ENCODE measurements at places on chromosomes 3 and 15.

DNA sequence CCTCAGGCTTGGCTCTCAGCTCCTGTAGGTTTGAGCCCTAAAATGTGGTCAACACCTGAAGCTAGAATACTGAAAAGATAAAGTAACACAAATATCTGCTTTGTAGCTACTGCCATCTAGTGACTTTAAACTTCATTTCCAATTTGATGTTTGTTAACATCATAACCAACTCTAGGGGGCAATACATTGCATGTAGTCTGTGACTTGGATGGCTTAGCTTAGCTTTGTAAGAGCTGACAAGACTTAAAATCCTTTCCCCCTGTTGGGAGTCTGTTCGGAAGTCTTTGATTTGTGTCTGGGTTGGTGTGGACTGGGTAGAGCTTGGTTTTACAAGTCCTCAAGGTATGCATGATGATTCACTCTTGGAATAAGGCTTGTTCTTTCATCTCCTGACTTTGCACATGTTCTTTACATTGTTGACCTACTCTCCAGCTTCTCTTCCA is 51.7 kb downstream of the SCN11A start:
- peak; percentile 18 for DNase-seq

- no peak for DNase-seq
Measured at GRCh38 chr3:15750143-15750542, 47.6 kb downstream of the ANKRD28 start.

DNA sequence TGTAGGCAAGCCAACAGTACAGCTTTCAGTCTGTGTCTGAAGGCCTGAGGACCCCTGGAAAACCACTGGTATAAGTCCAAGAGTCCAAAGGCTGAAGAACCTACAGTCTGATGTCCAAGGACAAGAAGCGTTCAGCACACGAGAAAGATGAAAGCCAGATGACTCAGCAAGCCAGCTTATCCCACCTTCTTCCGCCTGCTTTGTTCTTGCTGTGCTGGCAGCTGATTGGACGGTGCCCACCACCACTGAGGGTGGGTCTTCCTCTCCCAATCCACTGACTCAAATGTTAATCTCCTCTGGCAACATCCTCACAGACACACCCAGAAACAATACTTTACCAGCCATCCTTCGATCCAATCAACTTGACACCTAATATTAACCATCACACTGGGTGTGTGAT is 59.0 kb upstream of the PDZRN3 start:
- DNase-seq, result no peak

DNA sequence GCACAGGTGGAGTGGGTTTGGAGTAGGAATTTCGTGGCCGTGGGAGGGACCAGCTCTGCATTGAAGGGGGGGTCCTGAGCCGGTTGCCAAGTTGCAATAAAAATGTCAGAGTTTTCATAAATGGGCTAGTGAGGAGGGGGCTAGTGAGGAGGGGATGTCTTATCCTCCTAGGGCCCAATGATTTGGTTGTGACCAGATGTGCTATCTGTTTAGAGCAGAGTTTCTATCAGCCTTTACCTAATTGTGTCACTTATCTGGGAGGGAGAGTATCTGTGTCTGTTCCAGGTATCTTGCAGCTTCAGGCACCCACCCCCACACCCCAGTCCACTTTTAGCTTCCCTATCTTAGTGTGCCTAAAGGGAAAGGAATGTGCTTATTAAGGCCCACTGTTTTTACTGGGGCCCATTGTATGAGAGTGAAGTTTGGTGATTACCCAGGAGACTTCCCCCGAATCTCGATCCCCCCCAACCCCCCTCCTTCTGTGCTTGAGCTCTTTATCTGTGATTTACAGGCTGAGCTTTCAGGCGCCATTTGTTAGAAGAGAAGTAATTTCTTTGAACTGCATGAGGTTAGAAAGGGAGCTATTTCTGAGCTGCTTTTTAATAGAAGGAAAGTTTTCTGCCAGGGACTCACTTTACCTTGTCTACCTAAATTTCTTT is 42.6 kb downstream of the PPCDC start:
- no peak for DNase-seq

DNA sequence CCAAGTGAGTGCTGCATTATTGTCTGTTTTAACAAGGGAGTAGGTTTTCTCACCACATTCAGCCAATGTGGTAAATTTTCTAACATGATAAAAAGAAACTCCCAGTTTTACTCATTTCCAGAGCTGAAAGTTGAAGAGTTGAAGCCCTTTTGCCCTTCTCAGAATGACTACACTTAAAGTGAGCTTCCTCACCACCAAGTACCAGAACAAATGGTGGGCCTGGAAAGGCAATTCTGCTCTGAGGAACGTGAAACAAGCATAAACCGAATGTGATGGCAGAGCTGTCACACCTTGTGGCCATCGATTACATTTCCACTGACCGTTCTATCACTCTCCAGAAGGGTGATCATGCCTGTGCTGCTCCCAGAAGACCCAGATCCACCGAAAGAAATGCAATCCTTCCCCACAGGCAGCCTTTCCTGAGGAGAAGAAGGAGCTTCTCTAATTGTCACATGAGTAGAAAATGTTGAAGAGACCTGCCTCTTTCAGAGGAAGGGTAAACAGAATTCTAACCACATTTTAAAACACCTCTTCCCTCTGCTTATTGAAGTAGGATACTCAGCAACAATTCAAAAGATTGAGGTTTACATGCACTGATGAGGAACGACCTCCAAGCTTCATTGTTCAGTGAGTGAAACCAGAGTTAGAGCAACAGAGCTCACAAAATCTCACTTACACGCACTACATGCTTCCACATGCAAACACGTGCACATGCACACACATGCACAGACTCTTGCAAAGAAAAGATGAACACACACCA is 21.4 kb upstream of the CCR9 start:
- DNase-seq, result no peak

GRCh38 chr3:115251509-115251908 is 104.4 kb upstream of the ZBTB20 start:
- no peak for DNase-seq

DNA sequence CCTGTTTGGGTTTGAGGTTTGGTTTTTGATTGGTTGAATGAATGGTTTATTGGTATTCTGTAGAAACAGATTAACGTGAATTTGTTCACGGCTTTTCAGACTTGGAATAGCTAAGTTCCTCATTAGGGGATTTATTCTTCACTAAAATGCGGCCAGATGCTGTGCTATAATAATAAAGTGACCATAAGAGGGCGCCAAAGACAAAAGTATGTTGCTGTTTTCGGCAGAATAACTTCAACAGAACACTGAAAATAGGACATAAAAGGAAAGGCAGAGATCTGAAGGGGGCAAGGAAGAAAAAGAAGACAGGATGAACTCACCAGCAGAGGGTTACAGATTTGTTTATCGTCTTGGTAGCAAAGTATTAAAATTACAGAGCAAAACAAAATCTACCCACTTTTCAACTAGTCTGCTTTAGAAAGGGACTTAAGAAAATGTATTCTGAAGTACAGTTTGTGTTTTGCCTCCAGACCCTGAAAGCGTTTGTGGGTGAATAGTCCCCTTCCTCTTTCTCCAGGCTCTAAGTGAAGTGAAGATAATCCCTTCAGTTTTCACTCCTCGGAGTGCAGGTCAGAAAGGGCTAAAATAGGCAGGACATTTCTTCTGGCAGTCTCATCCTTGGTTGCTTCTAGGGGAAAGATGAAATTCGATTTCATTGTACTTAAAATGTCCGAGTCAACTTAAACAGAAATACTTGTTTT is 147.6 kb downstream of the IL20RB start:
- DNase-seq, result peak; percentile 59

DNA sequence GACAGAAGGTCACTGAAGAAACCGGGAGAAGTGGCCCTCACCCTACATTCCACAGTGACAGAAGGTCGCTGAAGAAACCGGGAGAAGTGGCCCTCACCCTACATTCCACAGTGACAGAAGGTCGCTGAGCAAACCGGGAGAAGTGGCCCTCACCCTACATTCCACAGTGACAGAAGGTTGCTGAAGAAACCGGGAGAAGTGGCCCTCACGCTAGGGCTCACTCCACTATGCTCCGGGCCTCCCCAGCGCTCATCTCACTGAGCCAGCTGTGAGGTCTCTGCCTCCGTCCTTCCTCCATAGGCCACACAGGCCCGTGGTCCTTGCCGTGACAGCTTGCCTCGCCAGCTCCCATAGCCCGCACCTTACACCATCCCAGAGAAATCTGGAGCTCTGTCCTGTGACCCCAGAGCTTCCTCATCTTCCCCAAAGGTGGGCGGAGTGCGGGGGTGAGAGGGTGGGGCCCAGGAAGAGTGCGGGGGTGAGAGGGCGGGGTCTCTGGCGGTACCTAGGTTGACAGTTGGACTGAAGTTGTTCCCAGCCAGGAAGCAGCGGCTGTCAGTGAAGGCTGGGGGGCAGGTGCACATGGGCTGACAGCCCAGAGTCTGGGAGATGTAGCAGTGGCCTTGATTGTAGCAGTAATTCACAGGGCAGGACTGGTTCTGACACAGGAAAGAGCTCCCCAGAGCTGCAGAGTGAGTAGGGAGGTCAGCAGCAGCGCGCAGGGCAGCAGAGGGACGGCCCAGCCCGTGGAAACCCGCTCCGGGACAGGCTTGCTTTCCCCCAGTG is 32.0 kb downstream of the MUC20 start:
- DNase-seq, result no peak

GRCh38 chr3:188761964-188762363 is 409.8 kb upstream of the TPRG1 start:
- DNase-seq, result no peak

GRCh38 chr3:137944593-137944992 is 65.4 kb upstream of the CLDN18 start:
- no peak for DNase-seq

- no peak for DNase-seq
Measured at GRCh38 chr3:22729212-22729611, 473.9 kb upstream of the UBE2E2 start.

DNA sequence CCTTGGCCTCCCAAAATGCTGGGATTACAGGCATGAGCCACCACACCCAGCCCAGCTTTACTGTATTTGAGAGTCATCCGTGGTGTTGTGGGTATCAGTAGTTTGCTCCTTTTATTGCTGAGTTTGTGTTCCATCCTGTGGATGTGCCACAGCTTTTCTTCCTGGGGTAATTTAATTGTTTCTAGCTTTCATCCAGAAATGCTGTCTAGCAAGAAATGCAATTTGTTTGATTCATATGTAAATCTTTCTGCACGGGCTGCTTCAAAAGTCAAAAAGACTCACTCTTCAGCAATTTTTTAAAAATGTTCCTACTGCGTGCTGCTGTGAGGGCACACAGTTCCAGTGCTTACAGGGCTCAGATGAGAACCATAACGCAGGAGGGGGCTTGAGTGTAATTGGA is 47.1 kb downstream of the CORO2B start:
- no peak for DNase-seq

DNA sequence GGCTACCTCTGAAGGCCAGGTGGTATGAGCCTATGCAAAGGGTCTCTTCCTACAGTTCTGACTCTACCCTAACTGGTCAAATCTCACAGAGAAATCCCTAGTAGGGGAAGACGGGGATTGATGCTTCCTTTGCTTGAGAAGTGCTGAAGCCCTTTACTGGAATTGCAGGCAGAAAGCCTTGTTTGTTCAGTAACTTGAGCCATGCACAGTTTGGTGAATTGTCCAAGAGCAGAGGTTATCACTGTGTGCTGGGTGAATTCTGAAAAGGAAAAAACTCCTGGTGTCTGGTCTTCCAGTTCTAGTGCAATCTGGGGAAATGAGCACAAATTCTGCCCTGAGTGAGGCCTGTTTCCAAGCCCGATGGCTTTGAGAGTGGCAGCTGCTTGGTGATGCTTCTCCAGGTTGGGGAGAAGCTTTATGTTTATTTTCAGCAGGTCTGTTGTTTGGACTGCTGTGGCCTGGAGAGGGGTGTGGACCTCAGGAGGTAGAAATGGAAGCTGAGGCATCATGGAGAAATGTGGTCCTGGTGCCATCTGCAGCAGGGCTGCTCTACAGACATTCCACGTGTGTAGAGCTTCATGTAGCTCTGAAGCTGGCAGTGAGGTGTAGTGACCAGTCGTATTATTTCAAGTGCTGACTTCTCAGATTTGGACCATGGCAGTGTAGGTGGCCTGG is 60.9 kb downstream of the ARNT2 start:
- no peak for DNase-seq

- no peak for DNase-seq
Measured at GRCh38 chr15:55056500-55056899, 140.2 kb downstream of the RSL24D1 start.
